Activated T-cell treated with anti-CD3 and anti-CD28 coated beads, Interleukin-2, amount 50 U/mL, for 72 hours (primary cell): ENCODE measurements at places on chromosomes 3 and 15. TPM values are rescaled to one million over a fixed set of nuclear protein-coding genes. Genes with fewer than 3 reads are reported as not detected.

GRCh38 chr15:91308855-91309254 is 208.8 kb downstream of the SV2B start:
- DNase-seq, result peak; percentile 23

GRCh38 chr15:37088436-37088835 is 11.9 kb downstream of the MEIS2 start:
- DNase-seq, result no peak

DNA sequence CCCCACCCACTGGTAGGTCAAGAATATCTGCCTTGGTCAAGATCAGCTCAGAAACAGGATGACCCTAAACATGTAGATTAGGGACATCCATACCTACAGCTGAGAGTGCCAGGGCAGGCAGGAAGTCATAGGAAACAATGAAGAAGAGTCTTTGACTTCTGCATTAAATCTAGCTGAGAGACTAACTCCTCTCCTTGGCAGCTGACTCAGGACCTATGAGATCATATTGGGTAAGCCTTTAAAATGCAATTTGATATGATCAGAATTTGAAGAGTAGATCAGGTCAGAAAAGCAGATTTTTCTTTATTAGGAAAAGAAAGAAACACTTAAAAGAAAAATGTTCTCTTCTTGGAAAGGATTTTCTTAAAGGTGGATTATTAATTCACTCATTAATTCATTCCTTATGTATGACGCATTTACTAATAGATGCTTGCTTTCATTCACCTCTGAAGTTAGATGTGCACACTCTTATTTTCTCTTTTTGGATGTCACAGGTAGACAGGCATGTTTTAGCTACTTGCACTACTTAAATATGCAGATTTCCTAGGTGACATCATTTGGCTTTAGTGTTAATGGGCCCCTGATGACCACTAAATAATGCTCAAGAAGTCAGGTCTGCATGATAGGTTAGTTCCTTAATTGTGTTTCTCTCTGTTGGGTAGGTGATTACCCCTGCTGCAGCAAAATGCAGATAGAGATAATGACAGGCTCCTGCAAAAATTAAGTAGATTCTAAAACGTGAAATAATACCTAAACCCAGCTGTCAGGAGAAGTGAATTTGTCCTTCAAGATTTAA is 35.7 kb upstream of the GSK3B start:
- DNase-seq, result no peak

DNA sequence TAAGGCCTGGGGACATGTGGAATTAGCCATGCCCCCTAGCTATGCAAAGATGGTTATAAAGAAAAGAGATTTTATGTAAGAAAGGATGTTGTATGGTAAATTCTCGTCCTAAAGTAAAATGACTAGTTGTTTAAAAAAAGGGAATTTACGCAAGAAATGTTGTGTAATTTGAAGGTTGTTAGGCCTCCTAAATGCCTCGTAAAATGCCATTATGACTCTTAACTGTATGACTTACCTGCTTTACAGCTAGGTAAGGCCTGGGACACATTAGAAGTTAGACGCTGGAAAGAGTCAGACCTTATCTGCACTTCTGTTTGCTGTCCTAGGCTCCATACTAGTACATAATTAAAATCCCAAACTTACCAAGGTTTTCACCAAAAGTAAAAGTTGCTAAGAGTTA is 17.5 kb upstream of the HHATL start:
- no peak for DNase-seq

GOLGA8G gene
- not detected for total RNA-seq

NOX5 gene
- total RNA-seq, result not detected
